ENCODE measurements at places on chromosomes 13 and 19.

DNA sequence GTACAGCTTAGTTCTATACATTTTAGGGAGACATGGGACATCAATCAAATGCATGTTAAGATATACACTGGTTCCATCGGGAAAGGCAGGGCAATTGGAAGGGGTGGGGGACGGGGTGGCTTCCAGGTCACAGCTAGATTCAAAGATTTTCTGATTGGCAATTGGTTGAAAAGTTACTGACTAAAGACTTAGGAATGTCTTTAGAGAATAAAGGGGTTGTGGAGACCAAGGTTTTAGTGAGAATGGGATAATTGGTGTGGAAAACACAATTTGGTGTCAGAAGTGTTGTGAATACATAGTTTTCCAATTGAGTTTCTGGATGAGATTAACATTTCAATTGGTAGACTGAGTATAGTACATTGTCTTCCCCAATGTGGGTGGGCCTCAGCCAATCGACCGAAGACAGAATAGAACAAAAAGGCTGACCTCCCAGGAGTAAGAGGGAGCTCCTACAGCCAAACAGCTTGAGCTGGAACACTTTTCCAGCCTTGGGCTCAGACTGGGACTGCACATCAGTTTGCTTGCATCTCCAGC lies 988 bp upstream of the CCDC169 start:
- no peak for DNase-seq

- DNase-seq, result no peak
Observed at GRCh38 chr13:24252136-24252535, 57.2 kb upstream of the C1QTNF9 start.

DNA sequence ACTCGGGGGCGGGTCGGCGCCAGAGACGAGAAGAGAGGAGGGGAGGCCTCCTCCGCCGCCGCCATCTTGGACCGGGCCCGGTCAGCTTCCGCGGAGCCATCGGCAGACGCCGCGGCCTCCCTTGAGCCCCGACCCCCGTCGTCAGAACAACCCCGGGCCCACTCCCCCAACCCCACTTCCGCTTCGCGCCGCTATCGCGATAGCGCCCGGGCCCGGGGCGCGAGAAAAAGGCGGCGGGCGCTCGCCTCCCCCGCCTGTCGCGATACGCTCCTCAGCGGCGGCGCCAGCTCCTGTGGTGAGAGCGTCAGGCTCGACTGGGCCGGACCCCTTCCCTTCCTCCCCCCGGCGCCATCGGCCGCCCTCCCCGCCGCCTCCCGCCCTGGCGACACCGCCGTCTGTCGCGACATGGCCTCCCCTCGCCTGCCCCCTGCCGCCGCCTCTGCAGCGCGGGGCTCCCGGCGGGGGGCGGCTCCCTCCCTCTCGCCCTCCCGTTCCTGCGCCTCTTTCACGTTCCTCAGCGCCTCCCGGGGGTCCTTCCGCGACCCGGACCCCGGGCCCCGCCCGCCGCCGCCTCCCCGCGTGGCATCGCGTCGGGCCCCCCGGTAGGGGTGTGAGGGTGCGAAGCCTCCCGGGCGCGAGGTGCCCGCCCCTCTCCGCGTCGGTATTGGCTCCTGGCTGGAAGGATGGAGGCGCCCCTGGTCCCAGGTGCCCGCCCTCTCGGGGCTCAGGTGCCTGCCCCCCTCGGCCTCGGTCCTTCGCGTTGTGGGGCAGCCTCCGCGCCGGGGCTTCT lies at the start of gene CNOT3:
Gene CNOT3 (plus strand): TSS at position 64 of the 790 bp plus-strand sequence. CDS start 5,217 bp downstream, outside the sequence.
- DNase-seq, result no peak

- DNase-seq, result no peak
Observed at GRCh38 chr19:29187676-29188075, 25.3 kb downstream of the UQCRFS1 start.

GRCh38 chr13:60261432-60262351 lies 98.0 kb upstream of the DIAPH3 start:
- no peak for DNase-seq

GRCh38 chr13:85383291-85383690 lies 415.9 kb downstream of the SLITRK6 start:
- no peak for DNase-seq

GRCh38 chr19:55279340-55279739 lies 570 bp downstream of the HSPBP1 start:
- DNase-seq, result no peak
